ENCODE measurements at places on chromosomes 12 and 14. TPM values are rescaled to one million over a fixed set of nuclear protein-coding genes. Genes with fewer than 3 reads are reported as not detected.

The MEG3 gene
- 169 TPM for total RNA-seq

The SLC38A4 gene
- not detected for total RNA-seq

The DAO gene
- total RNA-seq = not detected

The MAGOHB gene
- 6.8 TPM for total RNA-seq

The ANKRD33 gene
- total RNA-seq = not detected

The PSME1 gene
- 94.8 TPM for total RNA-seq

The DCN gene
- total RNA-seq = 2,199 TPM

The P2RX7 gene
- total RNA-seq = 8.6 TPM

The OTOGL gene
- total RNA-seq = 0.36 TPM

The OR4E2 gene
- not detected for total RNA-seq

The RTL1 gene
- not detected for total RNA-seq

The SART3 gene
- 37.7 TPM for total RNA-seq

The GALC gene
- total RNA-seq = 35.6 TPM

The GLS2 gene
- not detected for total RNA-seq

The CGRRF1 gene
- 18.8 TPM for total RNA-seq

The CFAP54 gene
- total RNA-seq = 0.60 TPM

The FOXN4 gene
- total RNA-seq = not detected

The OLR1 gene
- total RNA-seq = not detected

The GYS2 gene
- 2.0 TPM for total RNA-seq

The OR10A7 gene
- total RNA-seq = not detected

The CPNE6 gene
- total RNA-seq = not detected

The MYO1H gene
- total RNA-seq = not detected

The SLC16A7 gene
- 127 TPM for total RNA-seq

The AQP5 gene
- not detected for total RNA-seq

The PNP gene
- total RNA-seq = 28.4 TPM

The CAPS2 gene
- total RNA-seq = 24.3 TPM

The HECTD1 gene
- 236 TPM for total RNA-seq

The NANOG gene
- not detected for total RNA-seq

The MGP gene
- total RNA-seq = 821 TPM

The CHGA gene
- 0.69 TPM for total RNA-seq

The DHH gene
- 0.72 TPM for total RNA-seq

The STXBP6 gene
- 19.9 TPM for total RNA-seq

The OR4N2 gene
- 0.09 TPM for total RNA-seq

The KRT83 gene
- total RNA-seq = not detected

The SETD1B gene
- 3.7 TPM for total RNA-seq

The FGF23 gene
- not detected for total RNA-seq

The PTPRR gene
- 0.28 TPM for total RNA-seq
